ENCODE measurements at places on chromosomes 7 and 10. TPM values are rescaled to one million over a fixed set of nuclear protein-coding genes. Genes with fewer than 3 reads are reported as not detected.

PITRM1 gene
- total RNA-seq: 38.5 TPM

SYCE1 gene
- total RNA-seq: not detected

CRTAC1 gene
- not detected for total RNA-seq

RBM17 gene
- total RNA-seq: 38.4 TPM

LRMDA gene
- 1.1 TPM for total RNA-seq

PLPP4 gene
- 0.46 TPM for total RNA-seq

All from smooth muscle cell of bladder (primary cell).